Right lobe of liver (tissue), 6 donors: ENCODE measurements at places on chromosomes 3 and 15. TPM values are rescaled to one million over a fixed set of nuclear protein-coding genes. Genes with fewer than 3 reads are reported as not detected.

- DNase-seq: no peak
- H3K27ac ChIP-seq: no peak overlapping the region
- peaks cover 3% of the 10 kb centered on the region for H3K36me3 ChIP-seq
- H3K27me3 ChIP-seq: no peaks in the 10 kb centered on the region
Measured at GRCh38 chr3:37981348-37981664, 9.3 kb upstream of the VILL start.

DNA sequence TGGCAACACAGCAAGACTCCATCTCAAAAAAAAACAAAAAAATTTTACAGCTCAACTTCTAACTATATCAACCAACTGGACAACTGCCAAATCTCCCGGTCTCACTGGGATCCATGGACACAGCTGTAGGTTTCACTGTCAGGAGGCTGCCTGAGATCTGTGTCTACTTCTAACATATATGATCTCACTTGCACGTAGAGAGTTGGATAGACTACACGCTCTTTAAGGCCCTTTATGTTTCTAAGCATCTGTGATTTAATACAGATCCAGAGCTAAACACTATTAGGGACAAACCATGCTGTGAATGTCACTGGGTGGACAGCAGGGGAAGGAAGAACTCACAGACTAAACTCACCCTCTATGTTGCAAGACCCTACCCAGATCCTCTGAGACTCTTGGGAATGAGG lies 13.0 kb upstream of the APOD start:
- no peak overlapping the region for H3K27ac ChIP-seq
- H3K4me1 ChIP-seq: no peaks in the 10 kb centered on the region
- DNase-seq: no peak
- H3K27me3 ChIP-seq: no peaks in the 10 kb centered on the region
- H3K36me3 ChIP-seq: no peaks in the 10 kb centered on the region
- no peak overlapping the region for H3K4me3 ChIP-seq

WDR93 gene
- not detected for total RNA-seq

- no peak overlapping the region for H3K27ac ChIP-seq
- no peak for DNase-seq
- no peaks in the 10 kb centered on the region for H3K27me3 ChIP-seq
- H3K36me3 ChIP-seq: no peaks in the 10 kb centered on the region
Measured at GRCh38 chr3:73868688-73869315, 244.1 kb upstream of the PDZRN3 start.

GRCh38 chr15:88316586-88316985 lies 60.0 kb upstream of the NTRK3 start:
- H3K36me3 ChIP-seq: no peaks in the 10 kb centered on the region
- no peak overlapping the region for H3K27ac ChIP-seq
- no peak for DNase-seq

GRCh38 chr15:49627407-49627877 lies 6.6 kb downstream of the DTWD1 start:
- peaks cover under 1% of the 10 kb centered on the region for H3K4me1 ChIP-seq
- no peaks in the 10 kb centered on the region for H3K27me3 ChIP-seq
- no peak for DNase-seq
- H3K27ac ChIP-seq: no peak overlapping the region

DNA sequence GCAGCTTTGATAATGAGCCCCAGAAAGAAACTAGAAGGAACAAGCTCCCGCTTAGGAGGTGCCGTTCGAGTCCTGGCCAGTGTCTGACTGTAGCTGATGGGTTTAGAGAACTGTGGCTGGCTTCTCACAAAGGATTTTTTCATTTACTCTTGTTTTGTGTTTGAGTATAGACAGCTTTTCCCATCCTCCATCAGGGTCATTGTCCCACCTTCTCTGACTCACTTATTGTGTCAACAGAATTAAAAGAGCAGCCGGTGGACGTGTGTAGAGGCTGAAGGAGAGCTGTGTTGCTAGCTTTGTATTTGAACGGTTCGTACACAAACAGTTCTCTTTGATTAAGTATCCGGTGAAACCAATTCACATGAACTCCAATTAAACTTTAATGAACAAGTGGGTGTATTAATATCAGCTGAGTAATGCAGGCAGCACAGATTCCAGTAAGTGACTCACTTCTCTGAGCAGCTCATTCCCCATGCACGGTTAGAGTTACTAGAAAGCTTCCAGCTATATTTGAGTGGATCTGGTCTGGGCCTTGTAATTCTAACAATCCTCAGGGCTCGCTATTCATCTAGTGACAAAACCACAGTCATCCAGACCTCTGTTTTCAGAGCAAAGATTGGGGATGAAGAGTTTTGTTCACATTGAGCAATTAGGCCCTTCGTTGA lies 141.0 kb downstream of the LPP start:
- peaks cover 3% of the 10 kb centered on the region for H3K4me1 ChIP-seq
- no peak overlapping the region for H3K4me3 ChIP-seq
- H3K27ac ChIP-seq: peak overlapping the region; percentile 75
- H3K27me3 ChIP-seq: no peaks in the 10 kb centered on the region

- no peak overlapping the region for H3K27ac ChIP-seq
- H3K36me3 ChIP-seq: no peaks in the 10 kb centered on the region
- no peak for DNase-seq
Measured at GRCh38 chr15:90957031-90957790, 2.5 kb downstream of the RCCD1 start.

AVEN gene
- total RNA-seq: 10.0 TPM
